ENCODE measurements at places on chromosomes 2 and 18. TPM values are rescaled to one million over a fixed set of nuclear protein-coding genes. Genes with fewer than 3 reads are reported as not detected.

GRCh38 chr2:170148161-170148560 lies 29.8 kb upstream of the MYO3B start:
- DNase-seq, result no peak

DNA sequence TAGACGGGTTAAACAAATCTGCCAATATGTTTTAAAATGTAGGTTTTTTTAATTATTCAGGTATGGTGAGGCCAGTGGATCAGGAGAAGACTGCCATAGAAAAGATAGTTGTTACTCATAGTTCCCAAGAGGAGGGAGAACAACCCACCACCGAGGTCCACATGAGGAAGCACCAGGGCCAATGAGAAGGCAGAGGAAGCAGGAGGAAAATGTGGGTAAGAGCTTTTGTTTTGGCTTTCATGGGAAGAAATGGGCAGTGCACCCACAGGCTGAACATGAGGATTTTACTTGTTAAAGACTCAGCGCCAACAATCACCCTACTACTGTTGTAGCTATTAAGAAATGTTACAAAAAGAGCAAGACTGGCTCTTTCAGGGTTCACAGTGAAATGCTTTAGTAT lies 191.8 kb upstream of the HNMT start:
- DNase-seq, result no peak

The FNDC4 gene
- 6.2 TPM for total RNA-seq

GRCh38 chr2:140601342-140601741 lies 1529.5 kb downstream of the LRP1B start:
- DNase-seq, result no peak

DNA sequence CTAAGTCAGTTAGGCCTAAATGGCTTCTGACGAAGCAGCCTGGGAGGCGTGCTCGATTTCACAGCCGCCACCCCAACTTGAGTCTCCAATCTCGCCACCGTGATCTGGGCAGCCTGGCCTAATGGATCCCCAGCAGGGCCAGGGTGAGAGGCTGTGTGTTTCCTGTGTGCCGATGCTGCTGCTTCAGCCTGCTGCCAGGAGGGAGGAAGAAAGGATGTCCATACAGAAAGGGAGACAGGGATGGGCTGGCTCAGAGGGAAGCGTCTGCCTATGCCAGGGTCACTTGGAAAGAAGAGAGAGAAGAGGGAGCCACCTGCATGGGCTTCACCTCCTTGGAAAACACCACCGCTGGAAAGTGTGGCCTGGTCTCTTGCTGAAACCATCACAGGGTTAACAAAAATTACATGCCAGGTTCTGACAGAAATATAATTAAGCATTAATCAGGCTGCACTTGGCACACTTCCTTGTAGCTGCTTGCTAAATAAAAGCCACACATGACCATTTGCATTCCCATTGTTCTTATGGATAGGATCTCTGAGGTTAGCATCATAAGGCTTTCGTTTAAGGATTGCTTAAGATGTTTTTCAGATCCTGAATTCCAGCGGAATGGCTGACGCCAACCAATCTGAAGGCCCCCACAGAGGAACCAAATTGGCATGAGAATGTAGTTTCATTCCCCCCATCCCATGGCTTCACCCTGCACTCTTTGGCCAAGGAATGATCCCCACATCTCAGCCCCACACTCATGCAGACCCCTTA lies 108.8 kb upstream of the SLC1A4 start:
- DNase-seq, result no peak

GRCh38 chr2:98172951-98173350 lies 86.0 kb downstream of the VWA3B start:
- no peak for DNase-seq
